ENCODE measurements at places on chromosomes 11 and 22.

GRCh38 chr11:44212128-44212527 is 97.8 kb downstream of the ALX4 start:
- no peak for DNase-seq

GRCh38 chr11:36019722-36020121 is 75.9 kb downstream of the LDLRAD3 start:
- no peak for DNase-seq

- DNase-seq, result no peak
These were observed 18.8 kb downstream of the SNX19 start for GRCh38 chr11:130897262-130898182.

GRCh38 chr11:130535520-130535919 is 87.1 kb downstream of the ADAMTS15 start:
- no peak for DNase-seq

DNA sequence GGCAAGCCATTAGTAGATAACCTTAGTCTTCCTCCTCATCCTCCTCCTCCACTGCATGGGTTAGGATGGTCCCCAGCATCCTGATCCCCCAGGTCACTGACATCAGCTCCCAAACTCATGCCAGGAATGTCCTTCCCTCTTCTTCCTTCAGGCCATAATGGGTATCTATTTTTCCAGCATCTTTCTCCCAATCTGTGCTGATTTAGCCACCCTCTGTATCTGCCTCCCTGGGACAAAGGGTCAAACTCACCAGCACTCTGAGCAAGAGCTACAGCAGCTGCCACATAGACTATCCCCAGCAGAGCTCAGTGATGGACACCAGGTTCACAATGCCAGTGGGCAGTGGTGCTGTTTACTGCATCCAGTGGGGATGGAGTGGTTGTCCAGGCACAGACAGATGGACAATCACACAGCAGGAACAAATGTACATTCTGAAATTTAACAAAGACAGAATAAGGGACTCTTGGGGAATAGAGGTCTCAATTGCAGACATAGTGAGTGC is 115.2 kb upstream of the TOP3B start:
- no peak for DNase-seq

GRCh38 chr11:8501836-8502235 is 92.2 kb downstream of the STK33 start:
- DNase-seq, result no peak

DNA sequence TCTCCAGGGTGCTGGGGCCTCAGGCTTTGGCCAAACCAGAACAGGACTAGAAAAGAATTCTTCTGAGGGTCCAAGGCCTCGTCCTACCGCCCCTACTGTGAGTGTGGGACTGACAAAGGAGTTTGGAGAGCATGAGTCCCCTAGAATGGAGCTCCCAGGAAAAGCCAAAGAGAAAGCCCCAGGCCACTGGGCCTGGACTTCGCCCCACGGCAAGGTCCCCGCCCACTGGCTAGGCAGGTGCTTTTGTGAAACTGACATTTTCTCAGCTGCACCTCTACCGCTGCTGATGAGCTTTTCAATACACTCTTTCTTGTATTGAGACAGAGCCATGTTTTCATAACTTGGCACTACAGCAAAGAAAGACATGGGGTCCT is 9.7 kb upstream of the FGF3 start:
- no peak for DNase-seq

- no peak for DNase-seq
These were observed 8.4 kb downstream of the UVRAG start for GRCh38 chr11:75823415-75823814.

DNA sequence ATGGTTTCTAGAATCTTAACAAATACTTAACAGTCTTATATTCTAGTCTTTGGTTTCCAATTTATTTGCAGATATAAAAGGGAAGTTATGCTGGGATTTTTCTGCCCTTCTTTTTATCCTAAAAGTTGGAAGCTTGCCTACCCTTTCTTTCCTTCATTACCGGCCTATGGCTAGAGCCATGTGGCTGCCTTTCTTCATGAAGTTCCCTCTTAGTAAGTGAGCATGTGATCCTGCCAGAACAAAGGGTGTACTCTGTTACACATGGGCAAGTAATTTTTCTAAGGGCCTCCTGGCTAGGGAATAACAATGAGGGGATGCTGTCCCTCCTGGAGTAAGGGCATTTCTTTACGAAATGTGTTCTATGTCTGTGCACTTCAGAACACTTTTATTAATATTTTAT is 252.1 kb upstream of the PITPNB start:
- no peak for DNase-seq

GRCh38 chr11:62104816-62105653 is 18.8 kb upstream of the INCENP start:
- DNase-seq, result no peak

- DNase-seq, result no peak
These were observed 12.8 kb downstream of the EXT2 start for GRCh38 chr11:44108260-44108659.
